Activated naive CD4-positive, alpha-beta T cell treated with Interleukin-2 at 50 U/mL for 16 hours (primary cell): ENCODE measurements at places on chromosomes 3 and 15.

DNA sequence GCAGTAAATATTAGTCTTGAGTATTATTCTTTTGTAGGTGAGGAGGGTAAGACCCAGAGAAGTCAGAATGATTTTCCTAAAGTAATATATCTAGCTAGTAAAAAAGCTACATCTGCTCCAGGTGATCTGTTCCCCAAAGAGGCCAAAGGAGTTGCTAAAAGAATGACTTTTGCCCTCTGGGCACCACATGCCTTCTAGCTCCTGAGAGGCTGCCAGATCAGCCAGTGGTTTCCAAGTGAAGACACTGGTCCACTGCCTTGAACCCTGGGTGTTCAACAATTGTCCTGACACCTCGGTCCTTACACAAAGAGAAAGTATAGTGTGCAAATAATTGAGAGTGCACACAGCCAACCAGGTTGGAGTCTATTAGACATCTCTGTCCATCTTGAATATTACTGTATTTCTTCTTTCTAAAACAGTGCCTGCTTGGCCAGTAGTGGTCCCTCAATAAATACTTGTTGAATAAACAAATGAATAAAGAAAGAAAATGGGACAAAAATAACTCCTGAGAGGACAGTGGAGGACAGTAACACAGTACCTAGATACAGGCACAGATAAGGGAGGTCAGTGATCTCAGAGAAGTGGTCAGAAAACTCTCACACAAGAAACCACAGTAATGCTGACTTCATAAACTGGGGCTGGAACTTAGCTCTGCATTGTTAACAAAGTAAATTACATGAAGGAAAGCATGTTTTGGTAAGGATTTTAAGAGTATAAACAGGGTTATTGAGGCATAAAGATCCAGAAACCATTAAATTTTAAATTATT lies 56.6 kb upstream of the CSTA start:
- no peak for DNase-seq

GRCh38 chr3:194112120-194113106 lies 23.5 kb upstream of the HES1 start:
- no peak for DNase-seq

- no peak for DNase-seq
These were observed 602.0 kb upstream of the KCNMB2 start for GRCh38 chr3:177934001-177934891.

DNA sequence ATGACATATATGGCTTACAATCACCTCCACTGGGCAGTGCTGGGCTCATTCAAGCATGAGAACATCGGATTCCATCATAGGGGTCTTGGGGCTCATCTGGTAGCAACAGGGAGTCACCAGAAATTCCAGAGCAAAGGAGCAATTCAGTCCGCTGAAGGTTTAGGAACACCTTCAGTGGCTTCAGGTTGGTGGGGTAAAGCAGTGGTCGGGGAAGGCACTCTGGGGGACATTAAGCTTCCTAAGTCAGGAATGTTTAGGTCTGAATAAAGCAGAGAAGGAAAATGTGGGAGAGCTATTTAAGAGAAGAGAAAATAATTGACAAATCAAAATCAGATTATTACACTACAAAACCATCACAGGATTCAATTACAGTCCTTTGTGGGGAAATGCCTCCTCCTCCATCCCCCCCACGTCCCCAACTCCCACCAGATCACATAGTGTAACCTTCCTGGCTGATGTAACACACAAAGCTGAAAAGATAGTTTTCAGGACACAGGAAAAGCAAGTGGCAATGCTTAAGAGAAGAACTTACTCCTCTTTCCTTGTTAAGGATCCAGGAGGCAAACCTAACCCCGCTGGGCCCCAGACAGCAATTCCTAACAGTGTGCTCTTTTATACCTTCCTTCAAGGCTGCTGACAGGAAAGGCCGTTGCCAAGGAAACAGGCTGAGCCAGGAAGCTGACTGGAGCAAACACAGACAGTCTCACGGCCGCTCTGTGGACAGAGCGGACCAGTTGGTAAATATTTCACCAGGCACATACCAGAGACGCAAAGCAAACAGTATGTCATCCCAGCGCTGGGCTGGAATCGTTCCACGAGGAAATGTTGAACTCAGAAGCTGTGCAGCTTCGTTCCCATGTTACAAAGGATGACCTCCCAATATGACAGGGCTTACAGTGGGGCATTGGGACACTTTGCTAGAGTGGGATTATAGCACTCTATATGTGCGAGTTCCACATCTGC lies 57.5 kb upstream of the LMCD1 start:
- no peak for DNase-seq

DNA sequence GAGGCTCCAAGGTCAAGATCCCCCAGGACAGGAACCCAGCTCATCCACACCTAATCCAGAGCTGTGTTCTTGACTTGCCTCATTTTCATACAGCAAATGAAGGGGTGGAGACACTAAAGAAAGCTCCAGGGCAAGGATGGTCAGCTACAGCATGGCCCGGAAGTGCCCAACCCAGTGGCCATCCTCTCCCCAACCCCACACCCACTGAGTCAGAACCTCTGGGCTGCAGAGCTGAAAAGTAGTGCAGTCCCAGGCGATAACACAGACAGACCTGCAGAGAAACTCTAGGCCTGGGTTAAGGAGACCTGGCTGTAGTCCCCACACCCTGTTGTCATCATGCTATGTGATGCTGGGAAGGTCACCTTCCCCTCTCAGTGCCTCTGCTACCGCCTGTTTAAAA lies 85.3 kb downstream of the SEMA5B start:
- no peak for DNase-seq
